Activated CD8-positive, alpha-beta T cell treated with anti-CD3 and anti-CD28 coated beads for 36 hours (primary cell): ENCODE measurements at places on chromosomes 5 and 9. TPM values are rescaled to one million over a fixed set of nuclear protein-coding genes. Genes with fewer than 3 reads are reported as not detected.

GRCh38 chr5:160787240-160787639 lies 64.8 kb downstream of the ATP10B start:
- DNase-seq = peak; percentile 37
- no peaks in the 10 kb centered on the region for H3K27me3 ChIP-seq
- no peak overlapping the region for H3K27ac ChIP-seq
- no peaks in the 10 kb centered on the region for H3K36me3 ChIP-seq

The RORB gene
- 0.11 TPM for total RNA-seq

GRCh38 chr5:151053796-151054462 lies 26.9 kb downstream of the TNIP1 start:
- H3K4me3 ChIP-seq = no peak overlapping the region
- no peak for DNase-seq
- H3K4me1 ChIP-seq = peaks cover 19% of the 10 kb centered on the region
- peaks cover 56% of the 10 kb centered on the region for H3K36me3 ChIP-seq
- no peaks in the 10 kb centered on the region for H3K27me3 ChIP-seq

The UNC13B gene
- total RNA-seq = 1.9 TPM

The TLX3 gene
- not detected for total RNA-seq

The CTXN3 gene
- not detected for total RNA-seq

- H3K27me3 ChIP-seq = no peaks in the 10 kb centered on the region
- H3K4me1 ChIP-seq = no peaks in the 10 kb centered on the region
- peaks cover 53% of the 10 kb centered on the region for H3K36me3 ChIP-seq
- no peak overlapping the region for H3K27ac ChIP-seq
Observed at GRCh38 chr9:93640027-93640426, 63.6 kb downstream of the PHF2 start.

- H3K36me3 ChIP-seq = no peaks in the 10 kb centered on the region
- DNase-seq = no peak
- no peak overlapping the region for H3K27ac ChIP-seq
- H3K27me3 ChIP-seq = no peaks in the 10 kb centered on the region
Observed at GRCh38 chr9:95495529-95495928, 21.2 kb downstream of the PTCH1 start.

- no peak for DNase-seq
- no peak overlapping the region for H3K4me3 ChIP-seq
- no peaks in the 10 kb centered on the region for H3K4me1 ChIP-seq
- no peaks in the 10 kb centered on the region for H3K27me3 ChIP-seq
Observed at GRCh38 chr5:59517926-59518585, 375.5 kb downstream of the PDE4D start.

- H3K27me3 ChIP-seq = no peaks in the 10 kb centered on the region
- H3K36me3 ChIP-seq = peaks cover 35% of the 10 kb centered on the region
- DNase-seq = peak; percentile 21
Observed at GRCh38 chr5:163439092-163439425, 1.7 kb downstream of the CCNG1 start.

The SHOC1 gene
- total RNA-seq = not detected
